Lung microvascular endothelial cell (primary cell): ENCODE measurements at places on chromosomes 3 and 15.

DNA sequence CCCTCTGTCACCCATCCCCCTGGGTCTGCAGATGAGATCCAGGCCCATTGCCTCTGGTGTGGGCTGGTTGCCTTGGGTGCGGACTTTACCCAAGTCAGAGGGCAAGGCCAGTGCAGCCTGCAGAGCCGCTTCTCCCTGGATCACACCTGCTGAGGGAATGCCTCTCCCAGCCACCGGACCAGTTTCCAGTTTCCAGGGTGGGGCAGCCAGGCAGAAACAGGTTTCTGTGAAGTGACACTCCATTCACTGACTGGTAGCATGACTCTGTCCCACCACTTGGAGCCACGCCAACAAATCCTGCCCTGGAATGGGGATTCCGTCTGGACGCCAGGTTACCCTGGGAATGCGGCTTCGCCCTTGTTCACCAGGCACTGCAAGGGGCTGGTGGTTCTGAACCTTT lies 30.0 kb downstream of the PAQR5 start:
- DNase-seq: no peak

DNA sequence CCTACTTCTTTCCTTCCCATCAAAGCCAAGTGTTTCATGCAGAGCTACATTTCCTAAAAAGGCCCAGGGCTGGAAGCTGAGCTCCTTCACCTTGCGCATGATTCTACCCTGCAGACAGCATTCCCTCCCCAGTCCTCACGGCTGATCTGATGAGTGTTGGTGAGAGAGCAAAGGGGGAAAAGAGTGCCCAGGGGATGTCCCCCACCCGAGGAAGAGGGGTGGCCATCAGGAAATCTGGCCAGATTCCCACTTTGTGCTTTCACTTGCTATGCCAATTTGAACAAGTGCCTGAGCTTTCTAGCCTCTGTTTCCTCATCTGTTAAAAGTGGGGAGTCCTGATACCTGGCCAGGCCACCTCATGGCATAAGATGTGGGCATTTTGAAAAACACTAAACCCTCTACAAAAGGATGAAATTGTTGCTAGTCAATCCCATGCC lies 231.0 kb upstream of the TLE3 start:
- no peak for DNase-seq

- DNase-seq: no peak
These were observed 35.6 kb downstream of the KLHL6 start for GRCh38 chr3:183519891-183520290.

DNA sequence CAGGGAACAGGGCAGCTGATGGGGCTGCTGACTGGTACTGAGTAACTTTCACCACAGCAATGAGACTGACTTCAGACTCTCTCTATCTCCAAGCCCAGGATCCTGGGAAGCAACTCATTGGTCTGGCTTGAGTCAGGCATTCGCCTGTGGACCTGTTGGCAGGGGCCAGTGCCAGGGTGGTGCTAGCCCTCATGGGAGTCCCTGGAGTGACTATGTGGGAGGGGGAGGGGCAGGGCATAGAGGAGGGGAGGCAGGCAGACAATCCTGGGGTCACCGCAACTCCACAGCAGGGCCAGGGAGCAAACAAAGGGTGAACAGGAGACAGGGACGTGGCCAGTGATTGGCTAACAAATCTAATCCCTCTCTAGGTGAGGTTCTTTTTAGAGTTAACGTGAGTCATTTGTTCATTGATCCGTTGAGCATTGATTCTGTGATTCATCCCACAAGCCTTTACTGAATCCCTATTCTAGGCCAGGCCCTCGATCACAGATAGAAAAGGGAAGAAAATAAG lies 71.8 kb downstream of the CEMIP start:
- DNase-seq: no peak

- DNase-seq: no peak
These were observed 87.8 kb downstream of the C3orf70 start for GRCh38 chr3:185065059-185065458.

GRCh38 chr15:48602358-48603122 lies 43.0 kb downstream of the FBN1 start:
- DNase-seq: peak; percentile 86

DNA sequence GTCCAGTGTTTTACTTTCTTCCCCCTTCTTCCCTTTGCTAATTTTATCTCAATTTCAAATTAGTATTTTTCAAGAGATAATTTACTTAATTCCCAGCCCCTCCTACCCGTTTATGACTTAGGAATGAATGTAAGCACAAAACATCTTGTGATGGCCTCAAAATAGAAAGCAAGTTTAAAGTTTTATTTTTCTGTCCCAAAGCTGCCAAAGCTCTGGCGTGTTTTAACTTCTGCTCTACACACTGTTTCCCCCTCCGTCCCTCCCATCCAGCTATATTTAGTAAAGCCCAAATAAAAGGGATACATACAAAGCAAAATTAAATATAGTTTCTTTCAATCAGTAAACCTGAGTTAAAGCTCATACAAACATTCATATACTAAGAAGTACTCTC lies 59.9 kb downstream of the IGF2BP2 start:
- no peak for DNase-seq

- no peak for DNase-seq
These were observed 33.9 kb upstream of the XCR1 start for GRCh38 chr3:46061108-46061720.

DNA sequence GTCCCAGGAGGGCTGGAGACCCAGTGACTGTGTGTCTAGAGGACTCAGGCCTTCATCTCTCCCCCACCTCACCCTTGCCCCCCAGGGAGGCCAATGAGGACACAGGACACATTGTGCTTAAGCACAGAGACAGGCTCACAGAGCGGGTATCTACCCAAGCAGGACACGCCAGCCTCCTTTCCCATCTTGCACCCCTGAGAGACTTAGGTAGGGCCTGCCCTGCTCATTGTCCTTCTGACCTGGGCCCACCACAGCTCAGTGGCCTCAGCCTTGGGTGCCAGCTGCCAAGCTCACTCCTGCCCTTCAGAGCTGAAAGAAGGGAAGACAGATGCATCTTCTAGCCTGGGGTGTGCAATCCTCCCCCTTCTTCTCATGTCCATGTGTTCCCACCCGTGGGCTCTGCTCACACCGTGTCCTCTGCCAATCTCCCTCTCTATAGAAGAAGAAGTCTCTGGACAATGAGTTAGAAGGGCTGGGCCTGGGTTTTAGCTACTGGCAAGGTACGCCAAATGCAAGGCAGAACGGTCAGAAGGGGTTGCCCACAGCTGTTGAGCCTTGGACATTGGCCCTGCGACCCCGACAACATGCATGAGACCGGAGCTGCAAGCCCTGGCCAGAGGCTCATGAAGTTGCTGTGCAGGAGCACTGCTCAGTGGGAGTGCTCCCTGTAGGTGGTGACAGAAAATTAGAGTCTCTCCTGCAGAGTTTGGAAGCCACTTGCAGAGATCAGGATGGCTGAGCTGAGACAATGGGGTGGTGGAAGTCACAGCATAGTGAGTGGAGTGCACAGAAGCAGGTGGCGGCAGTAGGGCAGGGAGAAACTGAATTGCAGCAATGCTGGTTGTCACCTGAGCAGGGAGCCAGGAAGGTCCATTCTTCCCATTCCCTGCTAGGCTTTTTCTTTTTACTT lies 32.8 kb downstream of the ACSBG1 start:
- DNase-seq: no peak

DNA sequence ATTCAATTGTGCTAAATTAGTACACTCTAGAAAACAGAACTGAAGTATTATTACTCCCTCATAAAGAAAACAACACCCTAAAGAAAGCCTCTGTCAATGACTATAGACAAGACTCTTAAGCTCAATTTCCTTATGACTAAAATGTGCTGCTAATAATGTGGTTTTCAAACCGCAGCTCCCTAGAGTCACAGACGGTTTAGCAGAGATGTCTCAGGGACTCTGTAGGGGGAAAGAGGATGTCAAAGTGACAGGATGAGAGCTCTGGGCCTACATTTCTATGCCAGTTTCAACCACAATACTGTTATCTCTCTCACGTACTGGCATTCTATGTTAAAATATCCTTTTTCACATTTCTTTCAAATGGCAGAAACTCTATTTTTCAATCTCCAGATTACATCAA lies 37.6 kb upstream of the WDR49 start:
- no peak for DNase-seq

- DNase-seq: no peak
These were observed 72.7 kb downstream of the SPSB4 start for GRCh38 chr3:141123677-141124410.

DNA sequence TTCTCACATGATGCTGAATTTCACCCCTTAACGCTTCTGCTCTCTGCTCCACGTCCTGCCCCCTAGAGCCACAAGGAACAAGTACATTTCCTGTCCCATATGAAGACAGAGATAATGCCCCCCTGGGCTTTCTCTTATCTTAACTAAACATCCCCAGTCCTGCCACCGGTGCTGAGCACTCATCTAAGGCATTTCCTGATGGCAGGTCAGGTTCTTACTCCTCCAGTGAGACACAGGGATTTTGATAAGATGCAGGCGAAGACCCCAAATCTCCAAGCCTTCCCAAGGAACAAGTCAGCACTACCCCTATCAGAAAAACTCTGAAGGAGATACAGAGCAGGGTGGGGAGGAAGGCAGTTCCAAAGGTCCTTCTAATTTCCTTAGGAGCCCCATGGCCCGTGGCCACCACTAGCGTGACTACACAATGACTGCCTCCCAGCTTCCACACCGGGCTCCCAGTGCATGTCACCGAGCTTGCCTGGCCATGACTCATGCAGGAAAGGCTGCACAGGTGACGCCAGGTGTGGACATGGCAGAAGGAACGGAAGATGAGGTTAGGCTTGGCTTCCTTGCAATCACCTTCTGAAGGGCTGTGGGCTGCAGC lies 152.9 kb downstream of the XXYLT1 start:
- DNase-seq: peak; percentile 69

- DNase-seq: no peak
These were observed 9.5 kb downstream of the TYRO3 start for GRCh38 chr15:41568350-41569017.

GRCh38 chr15:63231206-63231605 lies 41.8 kb downstream of the RAB8B start:
- DNase-seq: peak; percentile 84

- no peak for DNase-seq
These were observed 116.6 kb downstream of the SEC22A start for GRCh38 chr3:123318374-123318773.

DNA sequence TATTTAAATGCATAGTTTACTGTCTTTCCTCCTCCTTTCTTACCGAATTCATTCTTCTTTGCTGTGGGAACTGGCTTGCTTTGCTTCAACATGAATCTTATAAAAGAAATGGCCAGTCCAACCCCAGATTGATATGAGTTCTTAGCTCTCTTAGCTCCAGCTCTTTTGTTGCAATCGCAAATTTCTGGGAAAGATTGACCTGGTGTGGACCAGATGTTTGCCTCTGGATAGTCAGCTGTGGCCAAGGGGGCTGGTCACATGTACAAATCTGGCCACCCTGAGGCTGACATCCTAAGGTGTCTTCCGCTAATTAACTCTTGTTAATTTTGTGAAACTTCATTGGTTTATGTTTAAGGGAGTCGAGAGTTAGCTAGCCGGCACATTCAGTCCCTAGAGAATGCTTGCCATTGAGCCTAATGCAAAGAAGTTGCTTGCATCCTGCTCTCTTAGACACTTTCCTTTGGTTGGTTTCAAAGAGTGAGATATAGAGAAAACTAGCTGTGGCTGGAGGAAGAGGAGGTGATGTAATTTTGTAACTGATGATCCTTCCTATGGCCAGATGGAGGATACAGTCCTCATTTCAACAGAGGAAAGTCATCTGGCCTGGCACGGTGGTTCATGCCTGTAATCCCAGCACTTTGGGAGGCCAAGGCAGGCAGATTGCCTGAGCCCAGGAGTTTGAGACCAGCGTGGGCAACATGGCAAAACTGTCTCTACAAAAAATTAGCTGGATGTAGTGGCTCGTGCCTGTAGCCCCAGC lies 162.4 kb downstream of the ADAMTSL3 start:
- no peak for DNase-seq

DNA sequence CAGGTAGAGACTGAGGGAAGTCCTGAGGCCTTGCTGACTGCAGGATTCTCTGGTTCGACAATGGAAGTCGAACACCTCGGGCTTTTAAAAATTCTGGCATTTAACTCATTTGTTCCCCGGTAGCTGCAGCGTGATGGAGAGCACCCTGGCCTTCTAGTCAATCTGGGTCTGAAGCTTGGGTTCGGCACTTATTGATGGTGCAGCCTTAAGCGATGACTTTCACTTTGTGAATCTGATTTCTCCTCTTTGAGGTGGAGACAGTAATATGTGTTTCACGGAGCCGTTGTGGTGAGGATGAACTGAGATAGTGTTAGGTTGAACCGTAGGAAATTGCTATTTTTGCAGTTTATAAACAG lies 621 bp upstream of the PARP6 start:
- DNase-seq: no peak

DNA sequence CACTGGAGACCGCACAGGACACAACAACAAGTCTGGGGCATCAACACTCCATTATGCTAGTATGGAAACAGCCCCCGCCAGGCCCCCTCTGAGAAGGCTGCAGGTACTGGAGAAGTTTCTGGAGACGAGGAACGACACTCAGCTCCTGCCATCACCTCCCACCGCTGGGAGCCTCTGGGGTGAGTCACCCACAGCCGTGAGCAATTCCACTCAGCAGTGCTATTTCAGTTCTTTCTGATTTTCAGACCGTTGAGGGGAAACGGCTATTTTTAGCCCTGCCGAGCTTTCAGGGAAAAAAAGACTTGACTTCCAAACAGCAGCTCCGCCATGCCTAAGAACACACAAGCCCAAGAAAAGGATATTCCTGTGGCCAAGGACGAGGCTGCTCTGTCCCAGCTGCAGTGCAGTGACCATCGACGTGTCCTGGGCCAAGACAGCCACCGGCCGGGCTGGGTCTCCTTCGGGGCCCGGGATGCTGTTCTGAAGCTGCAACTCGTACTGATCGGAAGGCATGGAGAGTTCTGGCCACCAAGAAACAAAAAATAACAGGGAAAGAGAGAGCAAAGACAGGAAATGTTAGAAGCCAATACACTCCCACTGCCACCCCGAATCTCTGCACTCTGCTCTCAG lies 40.8 kb downstream of the NUP210 start:
- DNase-seq: peak; percentile 33

- no peak for DNase-seq
These were observed 167.6 kb downstream of the RAB11A start for GRCh38 chr15:66036859-66037258.

DNA sequence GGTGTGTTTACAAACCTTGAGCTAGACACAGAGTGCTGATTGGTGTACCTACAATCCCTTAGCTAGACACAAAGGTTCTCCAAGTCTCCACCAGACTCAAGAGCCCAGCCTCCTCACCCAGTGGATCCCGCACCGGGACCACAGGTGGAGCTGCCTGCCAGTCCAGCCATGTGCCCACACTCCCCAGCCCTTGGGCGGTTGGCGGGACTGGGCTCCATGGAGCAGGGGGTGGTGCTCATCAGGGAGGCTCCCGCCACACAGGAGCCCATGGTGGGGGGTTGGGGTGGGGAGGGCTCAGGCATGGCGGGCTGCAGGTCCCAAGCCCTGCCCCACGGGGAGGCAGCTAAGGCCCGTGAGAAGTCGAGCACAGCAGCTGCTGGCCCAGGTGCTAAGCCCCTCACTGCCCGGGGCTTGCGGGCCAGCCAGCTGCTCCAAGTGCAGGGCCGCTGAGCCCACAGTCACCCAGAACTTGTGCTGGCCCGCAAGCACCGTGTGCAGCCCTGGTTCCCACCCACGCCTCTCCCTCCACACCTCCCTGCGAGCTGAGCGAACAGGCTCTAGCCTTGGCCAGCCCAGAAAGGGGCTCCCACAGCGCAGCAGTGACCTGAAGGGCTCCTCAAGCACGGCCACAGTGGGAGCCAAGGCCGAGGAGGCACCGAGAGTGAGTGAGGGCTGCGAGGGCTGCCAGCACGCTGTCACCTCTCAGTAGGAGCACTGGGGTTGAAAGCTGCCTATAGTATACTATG lies 43.7 kb downstream of the CASR start:
- DNase-seq: no peak

GRCh38 chr15:79943820-79944219 lies 27.2 kb downstream of the BCL2A1 start:
- DNase-seq: no peak

GRCh38 chr15:70068783-70069565 lies 28.7 kb downstream of the TLE3 start:
- no peak for DNase-seq
